ENCODE measurements at places on chromosomes 2 and 18.

GRCh38 chr2:10514743-10515142 is 66.6 kb upstream of the ODC1 start:
- DNase-seq, result no peak

DNA sequence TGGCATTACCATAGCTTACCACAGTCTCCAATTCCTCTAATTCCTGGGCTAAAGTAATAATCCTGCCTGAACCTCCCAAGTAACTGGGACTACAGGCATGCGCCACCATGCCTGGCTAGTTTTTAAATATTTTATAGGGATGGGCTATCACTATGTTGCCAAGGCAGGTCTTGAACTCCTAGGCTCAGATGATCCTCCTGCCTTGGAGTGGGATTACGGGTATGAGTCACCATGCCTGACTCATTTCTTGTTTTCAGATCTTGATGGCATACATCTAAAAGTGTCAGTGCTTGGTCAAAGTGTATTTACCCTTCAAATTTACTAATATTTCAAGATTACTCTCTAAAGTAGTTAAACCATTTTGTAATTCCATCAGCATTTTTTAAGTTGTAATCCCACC is 9.4 kb upstream of the SOCS6 start:
- DNase-seq, result no peak

DNA sequence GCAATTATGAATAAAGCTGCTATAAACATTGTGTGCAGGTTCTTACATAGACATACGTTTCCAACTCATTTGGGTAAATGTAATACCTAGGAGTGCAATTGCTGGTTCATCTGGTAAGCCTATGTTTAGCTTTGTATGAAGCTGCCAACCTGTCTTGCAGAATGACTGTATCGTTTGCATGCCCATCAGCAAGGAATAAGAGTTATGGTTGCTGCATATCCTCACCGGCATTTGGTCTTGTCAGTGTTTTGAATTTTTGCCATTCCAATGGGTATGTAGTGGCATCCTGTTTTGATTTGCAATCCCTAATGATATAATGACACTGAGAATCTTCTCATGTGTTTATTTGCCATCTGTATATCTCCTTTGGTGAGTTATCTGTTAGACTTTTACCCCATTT is 20.7 kb downstream of the CCDC150 start:
- DNase-seq, result no peak

DNA sequence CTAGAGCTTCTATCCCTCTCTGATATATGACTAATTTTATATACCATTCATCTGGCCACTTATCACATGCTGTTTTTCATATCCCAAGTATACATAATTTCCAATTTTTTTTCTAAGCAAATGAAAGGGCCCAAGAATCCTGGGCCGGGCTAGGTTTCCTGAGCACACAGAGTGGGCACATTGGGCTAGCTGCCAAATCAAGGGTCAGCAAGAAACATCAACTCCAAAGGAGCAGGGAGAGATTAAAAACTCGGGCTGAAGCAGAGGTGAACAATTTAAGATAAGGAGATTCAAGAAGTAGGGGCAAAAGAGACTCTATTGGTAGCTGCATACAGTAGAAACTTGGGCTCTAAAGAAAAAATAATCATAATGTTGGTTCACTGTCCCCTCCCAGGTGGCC is 39.0 kb downstream of the OLA1 start:
- DNase-seq, result no peak

GRCh38 chr2:118993392-118993752 is 51.4 kb downstream of the MARCO start:
- no peak for DNase-seq

GRCh38 chr2:102142829-102143449 is 393 bp downstream of the IL1R1 start:
- no peak for DNase-seq

GRCh38 chr2:140604096-140604495 is 1526.7 kb downstream of the LRP1B start:
- DNase-seq, result no peak

DNA sequence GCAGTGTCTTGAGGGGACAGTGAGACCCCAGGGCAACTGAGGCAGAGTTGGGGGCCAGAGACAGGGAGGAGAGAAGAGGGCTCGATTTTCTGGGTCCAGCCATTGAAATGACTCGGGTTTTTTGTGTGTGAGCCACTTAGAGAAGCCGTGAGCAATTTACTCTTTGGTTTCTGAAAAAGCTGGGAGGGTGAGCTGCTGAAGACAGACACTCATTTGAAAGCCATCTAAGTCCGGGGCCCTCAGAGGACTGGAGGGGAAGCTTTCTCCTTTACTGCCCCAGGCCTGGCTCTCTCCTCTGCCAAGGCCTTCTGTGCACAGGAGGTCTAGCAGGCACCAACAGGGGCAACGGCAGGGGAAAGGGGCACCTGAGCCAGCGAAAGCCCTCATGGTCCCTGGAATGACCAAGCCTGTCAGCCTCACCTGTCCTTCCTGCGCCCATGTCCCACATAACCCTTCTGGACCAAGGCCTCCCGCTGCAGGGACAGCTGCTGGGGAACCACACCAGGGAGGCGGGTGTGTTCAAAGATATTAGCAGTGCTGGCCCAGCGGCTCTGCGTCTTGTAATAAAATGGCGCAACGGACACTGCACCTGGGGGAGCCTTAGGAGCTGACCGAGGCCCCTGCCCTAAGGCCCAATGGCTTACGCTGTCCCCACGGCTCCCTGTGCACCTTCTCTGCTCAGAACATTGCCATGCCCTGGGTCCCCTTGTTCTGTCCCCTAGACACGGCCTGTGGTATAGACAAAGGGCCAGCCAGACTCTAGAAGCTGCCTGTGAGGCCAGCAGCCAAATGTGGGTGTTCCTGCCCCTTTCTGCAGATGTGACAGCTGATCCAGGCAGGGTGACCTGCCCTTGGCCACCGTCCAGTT is 45.8 kb downstream of the HS6ST1 start:
- DNase-seq, result no peak

- peak; percentile 42 for DNase-seq
Measured at GRCh38 chr2:176817061-176817565, 395.5 kb upstream of the HNRNPA3 start.

GRCh38 chr2:201122276-201122675 is 6.3 kb downstream of the CFLAR start:
- DNase-seq, result no peak

DNA sequence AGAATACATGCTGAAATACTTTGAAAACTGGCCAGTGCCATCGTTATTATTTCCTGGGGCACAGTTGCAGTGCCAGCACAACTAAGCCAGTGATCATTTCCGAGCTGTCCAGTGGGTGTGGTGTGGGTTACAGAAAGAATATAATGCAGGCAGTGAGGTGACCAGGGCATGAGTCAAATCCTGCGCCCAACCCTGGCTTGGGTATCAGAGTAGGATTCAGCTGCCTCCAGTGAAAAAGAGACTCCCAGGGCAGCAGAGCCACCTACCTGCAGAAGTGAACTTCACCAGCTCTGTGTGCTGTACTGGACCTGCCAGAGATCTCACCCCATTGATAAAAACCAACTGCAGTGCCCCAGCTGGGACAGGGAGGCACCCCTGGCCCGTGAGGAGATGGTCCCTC is 18.0 kb downstream of the SLC9A2 start:
- no peak for DNase-seq

DNA sequence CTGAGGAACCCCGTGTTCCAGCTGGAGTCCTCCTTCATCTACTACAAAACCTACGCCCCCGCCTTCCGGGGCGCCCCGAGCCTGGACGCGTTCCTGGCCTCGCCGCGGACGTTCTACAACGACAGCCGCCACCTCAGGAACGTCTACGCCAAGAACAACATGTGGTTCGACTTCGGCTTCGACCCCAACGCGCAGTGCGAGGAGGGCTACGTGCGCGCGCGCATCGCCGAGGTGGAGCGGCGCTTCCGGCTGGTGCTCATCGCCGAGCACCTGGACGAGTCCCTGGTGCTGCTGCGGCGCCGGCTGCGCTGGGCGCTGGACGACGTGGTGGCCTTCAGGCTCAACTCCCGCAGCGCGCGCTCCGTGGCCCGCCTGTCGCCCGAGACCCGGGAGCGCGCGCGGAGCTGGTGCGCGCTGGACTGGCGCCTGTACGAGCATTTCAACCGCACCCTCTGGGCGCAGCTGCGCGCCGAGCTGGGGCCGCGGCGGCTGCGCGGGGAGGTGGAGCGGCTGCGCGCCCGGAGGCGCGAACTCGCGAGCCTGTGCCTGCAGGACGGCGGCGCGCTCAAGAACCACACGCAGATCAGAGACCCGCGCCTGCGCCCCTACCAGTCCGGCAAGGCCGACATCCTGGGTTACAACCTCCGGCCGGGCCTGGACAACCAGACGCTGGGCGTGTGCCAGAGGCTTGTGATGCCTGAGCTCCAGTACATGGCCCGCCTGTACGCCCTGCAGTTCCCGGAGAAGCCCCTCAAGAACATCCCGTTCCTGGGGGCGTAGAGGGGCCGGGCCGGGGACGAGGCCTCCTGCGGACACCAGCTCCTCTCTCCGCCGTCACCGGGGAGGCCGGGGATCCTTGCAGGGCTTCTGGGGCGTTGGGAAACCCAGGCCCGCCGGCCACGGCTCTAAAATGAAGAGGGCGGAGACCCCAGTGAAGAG is 5.3 kb upstream of the NEU4 start:
- peak; percentile 70 for DNase-seq

DNA sequence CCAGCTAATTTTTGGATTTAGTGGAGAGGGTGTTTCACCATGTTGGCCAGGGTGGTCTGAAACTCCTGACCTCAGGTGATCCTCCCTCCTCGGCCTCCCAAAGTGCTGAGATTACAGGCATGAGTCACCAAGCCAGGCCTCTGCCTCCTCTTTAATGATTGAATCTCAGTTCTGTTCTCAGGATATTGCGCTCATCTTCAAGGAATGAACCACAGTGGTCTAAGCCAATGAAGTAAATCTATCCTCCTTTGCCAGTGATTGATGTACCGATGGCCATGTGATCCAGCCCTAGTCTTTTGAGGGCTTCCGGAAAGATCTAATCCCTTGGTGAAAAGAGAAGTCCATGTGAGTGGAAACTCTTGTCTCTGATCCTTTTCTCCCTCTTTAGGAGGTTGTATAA is 48.6 kb downstream of the POLE4 start:
- DNase-seq, result no peak

DNA sequence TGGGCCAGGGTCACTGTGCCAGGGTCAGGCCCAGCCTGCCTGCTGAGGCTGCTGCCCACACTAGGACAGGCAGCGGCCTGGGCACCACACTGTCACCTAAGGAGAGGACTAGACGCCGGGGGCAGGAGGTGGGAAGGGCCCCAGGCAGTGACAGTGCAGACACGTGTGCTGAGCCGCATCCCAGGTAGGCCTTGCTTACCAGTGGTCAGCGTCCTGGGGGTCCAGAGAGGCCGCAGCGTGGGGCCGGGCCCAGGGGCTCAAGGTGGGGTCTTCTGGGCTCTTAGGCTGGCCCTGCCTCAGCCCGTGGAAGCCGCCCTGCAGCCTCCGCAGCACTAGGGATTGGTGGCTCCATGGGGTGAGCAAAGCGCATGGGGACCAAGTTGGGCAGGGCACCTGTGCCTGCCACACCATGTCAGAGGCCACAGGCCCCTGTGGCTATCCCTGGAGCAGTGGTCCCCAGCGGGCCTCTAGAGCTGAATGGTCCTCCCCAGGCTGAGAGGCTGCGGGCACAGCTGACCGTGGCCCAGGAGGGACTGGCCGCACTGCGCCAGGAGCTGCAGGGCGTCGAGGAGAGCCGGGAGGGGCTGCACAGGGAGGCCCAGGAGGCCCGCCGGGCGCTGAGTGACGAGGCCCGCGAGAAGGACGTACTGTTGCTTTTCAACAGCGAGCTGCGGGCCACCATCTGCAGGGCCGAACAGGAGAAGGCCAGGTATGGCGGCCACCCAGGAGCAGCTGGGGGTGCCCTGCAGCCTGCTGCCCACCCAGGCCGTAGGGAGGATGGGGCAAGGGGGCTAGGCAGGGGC is 35.2 kb upstream of the SNED1 start:
- peak; percentile 13 for DNase-seq

DNA sequence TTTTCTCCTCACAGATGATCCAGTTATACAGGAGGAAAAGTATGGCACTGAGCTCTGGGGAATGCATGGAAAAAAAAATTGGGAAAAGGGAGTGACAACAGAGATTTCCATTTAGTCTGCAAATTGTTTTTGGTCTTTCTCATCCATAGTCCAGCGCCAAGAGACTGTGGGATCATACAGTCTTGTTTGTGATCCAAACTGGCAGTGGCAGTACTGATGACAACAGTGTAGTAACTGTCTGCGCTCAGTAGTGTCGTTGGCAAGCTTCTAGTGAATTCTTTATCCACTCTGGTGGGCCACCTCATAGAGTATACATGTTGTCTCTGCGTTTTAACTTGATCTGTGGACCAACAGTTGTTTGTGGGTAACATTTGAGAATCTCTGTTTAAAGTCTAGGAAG is 37.9 kb downstream of the GALNT1 start:
- DNase-seq, result no peak

GRCh38 chr2:32836933-32837332 is 109.8 kb upstream of the LTBP1 start:
- DNase-seq, result no peak

- DNase-seq, result no peak
Measured at GRCh38 chr18:37584952-37585695, 19.5 kb upstream of the CELF4 start.

DNA sequence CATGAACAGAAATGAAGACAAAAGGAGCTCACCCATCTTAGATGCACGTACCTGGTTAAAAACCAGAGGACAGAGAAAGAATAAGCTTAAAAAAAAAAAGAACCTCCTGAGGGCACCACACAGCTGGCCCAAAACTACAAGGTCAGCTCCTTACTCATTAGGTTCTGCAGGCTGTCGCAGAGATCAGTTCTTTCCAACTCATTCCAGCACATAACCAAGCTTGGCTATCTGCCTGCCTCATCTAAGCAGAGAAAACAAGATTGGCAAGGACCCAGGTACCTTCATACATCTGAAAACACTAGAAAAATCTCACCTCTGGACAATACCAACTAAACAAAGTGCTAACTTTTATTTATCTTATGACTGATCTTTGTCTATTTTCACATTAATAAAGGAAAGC is 89.9 kb downstream of the NOL10 start:
- DNase-seq, result no peak

- no peak for DNase-seq
Measured at GRCh38 chr18:27954226-27954625, 222.7 kb downstream of the CDH2 start.

GRCh38 chr18:4270016-4270415 is 185.1 kb downstream of the DLGAP1 start:
- no peak for DNase-seq

- DNase-seq, result no peak
Measured at GRCh38 chr2:161384864-161385263, 31.2 kb upstream of the TBR1 start.

- no peak for DNase-seq
Measured at GRCh38 chr2:236061497-236061896, 106.7 kb downstream of the GBX2 start.

- no peak for DNase-seq
Measured at GRCh38 chr2:100522430-100522829, 40.4 kb upstream of the PDCL3 start.
